ENCODE measurements at places on chromosomes 13 and 19. TPM values are rescaled to one million over a fixed set of nuclear protein-coding genes. Genes with fewer than 3 reads are reported as not detected.

Gene GPR180
- total RNA-seq = 6.2 TPM

Gene GPR12
- not detected for total RNA-seq

Gene MCF2L
- 25.4 TPM for total RNA-seq

Gene ERICH6B
- not detected for total RNA-seq

Gene TPTE2
- total RNA-seq = not detected
